ENCODE measurements at places on chromosomes 2 and 18. TPM values are rescaled to one million over a fixed set of nuclear protein-coding genes. Genes with fewer than 3 reads are reported as not detected.

CNDP1 gene
- not detected for total RNA-seq

SDC1 gene
- 70.3 TPM for total RNA-seq

TTR gene
- total RNA-seq = 2.5 TPM

- no peak for DNase-seq
- no peaks in the 10 kb centered on the region for H3K4me1 ChIP-seq
- H3K36me3 ChIP-seq = no peaks in the 10 kb centered on the region
- no peak overlapping the region for H3K27ac ChIP-seq
Measured at GRCh38 chr2:104746858-104747257, 107.1 kb upstream of the POU3F3 start.

GRCh38 chr2:16019617-16020351 lies 79.4 kb downstream of the MYCN start:
- DNase-seq = no peak
- H3K27me3 ChIP-seq = no peaks in the 10 kb centered on the region
- no peaks in the 10 kb centered on the region for H3K36me3 ChIP-seq
- H3K4me1 ChIP-seq = peaks cover 7% of the 10 kb centered on the region
- H3K27ac ChIP-seq = no peak overlapping the region

DNA sequence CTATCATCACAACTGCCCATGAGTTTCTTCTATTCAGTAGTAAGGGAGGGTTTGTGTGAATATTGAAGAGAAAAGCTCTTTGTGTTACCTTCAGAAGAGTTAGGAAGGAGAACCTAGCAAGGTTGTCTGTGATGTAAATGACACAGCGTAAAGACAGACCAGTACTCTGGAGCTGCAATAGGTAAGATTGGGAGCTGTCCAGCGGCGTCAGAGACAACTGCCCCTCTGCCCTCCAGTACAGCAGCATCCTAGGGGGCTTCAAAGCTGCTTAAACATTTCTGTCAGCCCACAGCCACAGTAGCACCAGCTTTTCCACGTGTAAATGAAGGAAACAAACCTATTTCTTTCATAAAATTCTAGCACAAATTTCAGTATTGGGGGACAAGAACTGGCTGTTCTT lies 34.5 kb downstream of the NYAP2 start:
- DNase-seq = no peak
- no peaks in the 10 kb centered on the region for H3K4me1 ChIP-seq
- no peak overlapping the region for H3K27ac ChIP-seq
- no peak overlapping the region for H3K4me3 ChIP-seq
- H3K36me3 ChIP-seq = no peaks in the 10 kb centered on the region
- H3K27me3 ChIP-seq = no peaks in the 10 kb centered on the region
